Stimulated activated CD8-positive, alpha-beta memory T cell treated with anti-CD3 and anti-CD28 coated beads, Interleukin-4, amount 100 ng/mL, for 1 hour (primary cell): ENCODE measurements at places on chromosomes 4 and X.

DNA sequence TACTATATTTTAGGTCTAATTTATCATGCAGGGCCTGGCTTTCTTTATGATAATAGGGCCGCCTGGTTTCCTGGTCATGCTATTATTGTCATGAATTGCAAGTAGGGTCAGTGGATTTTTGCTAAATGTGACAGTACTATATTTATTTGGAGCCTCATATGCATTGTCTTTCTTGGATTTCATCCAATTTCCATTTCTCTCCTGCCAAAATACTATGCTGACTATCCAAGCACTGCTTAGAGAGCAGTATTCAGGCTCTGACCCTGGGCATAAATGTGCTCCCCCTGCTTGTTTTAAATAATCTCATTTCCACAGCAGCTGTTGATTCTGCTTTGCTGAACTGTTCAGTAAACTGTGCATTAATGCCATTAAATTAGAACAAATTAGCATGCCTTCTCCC is 269.3 kb downstream of the GPM6A start:
- DNase-seq, result no peak

DNA sequence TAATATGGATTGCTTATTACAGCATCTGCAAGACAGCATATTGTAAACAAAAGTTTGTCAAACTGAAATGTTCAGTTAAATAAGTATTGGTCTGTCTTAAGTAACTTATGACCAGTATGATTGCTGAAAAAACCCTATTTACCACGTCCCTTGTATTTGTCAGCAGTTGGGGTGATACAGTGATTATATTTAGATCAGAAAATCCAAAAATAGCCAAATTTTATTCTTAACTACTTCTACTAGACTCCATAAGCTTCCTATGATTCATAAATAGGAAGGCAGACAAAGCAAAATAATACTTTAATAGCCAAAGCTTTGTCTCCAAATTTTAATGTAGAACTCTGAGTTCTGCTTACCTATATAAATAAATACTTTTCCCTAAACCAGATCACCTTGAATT is 45.3 kb downstream of the TBCK start:
- no peak for DNase-seq

DNA sequence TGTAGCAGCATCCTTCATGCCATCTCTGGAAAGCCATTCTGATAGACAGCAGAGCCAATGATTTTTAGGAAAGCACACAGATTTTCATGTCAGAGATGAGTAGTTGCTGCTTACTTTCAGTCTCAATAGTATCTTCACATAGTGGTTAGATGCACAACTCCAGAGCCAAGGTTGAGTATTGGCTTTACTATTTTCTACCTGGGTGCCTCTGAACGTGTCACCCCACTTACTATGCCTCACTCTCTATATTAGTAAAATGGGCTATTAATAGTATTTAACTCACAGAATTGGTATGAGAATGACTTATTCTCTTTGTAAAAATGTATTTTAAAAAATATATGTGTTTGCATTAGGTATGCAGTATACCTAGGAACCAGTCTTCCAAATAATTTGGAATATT is 108.8 kb upstream of the STIM2 start:
- DNase-seq, result no peak

- DNase-seq, result peak; percentile 38
Observed at GRCh38 chr4:38132107-38132673, 172.0 kb downstream of the PTTG2 start.

DNA sequence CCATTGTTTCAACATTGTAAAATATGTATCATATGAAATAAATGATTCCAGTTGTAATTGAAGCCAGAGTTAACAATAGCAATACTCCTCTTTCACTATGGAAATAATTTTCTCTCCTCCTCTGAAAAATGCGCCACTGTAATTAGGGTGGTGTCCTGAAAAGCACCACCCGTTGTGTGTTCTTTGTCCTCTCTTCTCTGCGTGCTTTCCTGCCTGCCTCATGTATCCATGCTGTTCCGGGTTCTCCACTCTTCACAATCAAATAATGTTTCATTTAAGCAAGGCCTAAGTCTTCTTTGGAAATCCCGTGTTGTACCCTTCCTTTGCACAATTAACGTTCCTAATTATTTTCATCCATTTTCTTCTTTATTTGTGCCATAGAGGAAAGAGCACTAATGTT is 293.3 kb downstream of the ADGRL3 start:
- no peak for DNase-seq

DNA sequence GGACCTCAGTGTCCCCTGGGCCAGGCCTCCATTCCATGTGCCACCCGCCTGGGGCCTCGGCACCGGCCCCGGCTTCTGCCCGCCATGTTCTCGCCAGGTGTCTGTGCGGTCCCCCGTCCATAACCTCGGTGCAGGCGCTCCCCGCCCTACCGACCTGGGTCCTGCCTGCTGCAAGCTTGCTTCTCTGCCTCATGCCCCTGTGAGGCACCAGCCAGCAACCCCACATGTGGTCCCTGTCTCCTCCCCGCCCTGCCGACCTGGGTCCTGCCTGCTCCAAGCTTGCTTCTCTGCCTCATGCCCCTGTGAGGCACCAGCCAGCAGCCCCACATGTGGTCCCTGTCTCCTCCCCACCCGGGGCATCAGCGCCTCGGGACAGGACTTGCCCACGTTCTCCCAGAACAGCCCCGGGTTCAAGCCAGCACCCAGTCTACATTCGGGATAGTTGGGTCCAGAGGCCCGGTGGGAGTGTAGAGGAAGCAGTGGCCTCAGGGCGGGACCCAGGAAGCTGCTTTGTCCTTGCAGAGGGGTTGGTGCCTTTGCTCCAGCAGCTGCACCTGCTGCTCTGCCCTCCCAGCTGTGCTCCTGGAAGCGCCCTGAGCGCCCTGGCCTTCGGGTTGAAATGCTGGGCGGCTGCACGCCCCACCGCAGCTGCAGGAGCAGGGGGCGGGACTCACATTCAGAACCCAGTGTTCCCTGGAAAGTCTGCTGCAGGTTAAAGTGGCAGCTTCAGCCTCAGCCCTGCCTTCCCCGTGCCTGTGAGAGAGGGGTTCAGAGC is 20.1 kb upstream of the UVSSA start:
- DNase-seq, result no peak

- DNase-seq, result no peak
Observed at GRCh38 chrX:39782276-39782675, 315.5 kb downstream of the BCOR start.

GRCh38 chr4:82624819-82625218 is 63.0 kb upstream of the TMEM150C start:
- DNase-seq, result no peak

GRCh38 chrX:97109730-97110129 is 226.0 kb downstream of the RPA4 start:
- DNase-seq, result no peak

DNA sequence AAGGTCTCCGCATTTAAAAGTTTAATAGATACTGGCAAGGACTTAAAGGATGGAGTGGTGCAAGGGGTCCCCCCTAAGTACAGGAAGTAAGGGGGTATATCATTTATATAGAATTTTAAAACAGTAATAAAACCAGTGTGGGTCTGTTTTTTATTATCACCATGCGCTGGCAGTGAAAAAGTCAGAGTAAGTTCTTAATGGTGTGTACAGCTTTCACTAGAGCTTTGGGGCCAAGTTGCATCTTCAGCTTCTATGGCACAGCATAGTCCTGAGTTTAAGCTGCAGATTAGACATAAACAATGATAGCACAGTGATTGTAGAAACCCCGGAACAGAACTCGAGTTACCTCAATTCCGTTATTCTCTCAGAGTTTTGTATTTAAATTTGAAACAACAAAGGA is 27.6 kb downstream of the RHOH start:
- DNase-seq, result no peak

GRCh38 chr4:122827258-122827878 is 737 bp downstream of the FGF2 start:
- no peak for DNase-seq

GRCh38 chrX:27619459-27619858 is 29.3 kb downstream of the DCAF8L2 start:
- no peak for DNase-seq

DNA sequence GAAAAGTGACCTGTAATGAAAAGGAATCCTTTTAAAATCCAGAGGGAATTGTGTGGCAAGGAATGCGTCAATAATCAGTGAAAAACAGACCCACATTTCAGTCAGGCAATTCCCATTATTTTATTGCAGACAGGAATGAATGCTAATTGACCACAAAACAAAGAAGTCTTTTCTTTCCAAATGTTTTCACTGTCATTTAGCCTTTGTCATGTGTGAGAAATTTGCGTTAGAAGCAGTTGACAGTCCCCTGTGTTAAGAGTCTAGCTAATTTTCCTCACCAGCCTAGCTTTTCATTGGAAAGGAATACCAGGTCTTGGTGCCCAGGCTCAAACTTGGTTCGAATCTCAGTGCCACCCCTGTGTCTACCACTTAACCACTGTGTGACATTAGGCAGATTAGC is 83.4 kb downstream of the KIT start:
- DNase-seq, result no peak

- no peak for DNase-seq
Observed at GRCh38 chr4:168483811-168484210, 3.5 kb upstream of the DDX60L start.

DNA sequence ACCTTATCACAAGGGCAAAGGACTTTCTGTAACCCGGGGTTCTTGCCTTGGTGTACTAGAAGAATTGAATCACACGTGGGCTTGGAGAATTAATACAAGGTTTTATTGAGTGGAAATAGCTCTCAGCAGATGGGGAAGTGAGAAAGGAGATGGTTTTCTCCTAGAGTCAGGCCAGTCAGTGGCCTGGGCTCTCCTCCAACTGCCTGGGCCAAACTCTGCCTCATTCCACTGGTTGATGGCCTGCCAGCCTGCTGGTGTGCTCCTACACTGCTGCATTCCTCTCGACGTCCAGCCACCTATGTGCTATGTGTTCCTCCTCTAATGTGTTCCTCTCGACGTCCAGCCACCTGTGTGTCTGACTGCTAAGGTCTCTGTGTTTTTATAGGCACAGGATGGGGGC is 35.3 kb upstream of the SPIN2A start:
- no peak for DNase-seq

DNA sequence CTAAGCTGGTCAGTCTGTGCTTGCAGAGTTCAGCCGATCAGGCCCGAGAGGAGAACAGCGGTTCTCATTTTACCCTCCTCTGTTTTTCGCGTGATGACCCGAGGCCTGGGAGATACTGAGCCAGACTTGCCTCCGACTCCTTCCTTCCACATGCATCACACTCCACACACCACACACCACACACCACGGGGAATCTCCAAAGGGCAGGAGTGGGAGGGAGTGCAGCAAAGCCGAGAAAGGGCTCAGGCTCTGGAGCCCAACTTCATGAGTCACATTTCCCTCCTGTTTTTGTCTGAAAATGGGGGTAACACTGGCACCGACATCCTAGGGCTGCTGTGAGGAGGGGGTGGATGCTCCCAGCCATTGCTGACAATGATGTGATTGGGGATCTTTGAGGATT is 38.9 kb downstream of the TKTL1 start:
- no peak for DNase-seq

- DNase-seq, result no peak
Observed at GRCh38 chr4:119204916-119205315, 7.6 kb upstream of the USP53 start.

- DNase-seq, result no peak
Observed at GRCh38 chr4:109947918-109948317, 35.2 kb downstream of the EGF start.

DNA sequence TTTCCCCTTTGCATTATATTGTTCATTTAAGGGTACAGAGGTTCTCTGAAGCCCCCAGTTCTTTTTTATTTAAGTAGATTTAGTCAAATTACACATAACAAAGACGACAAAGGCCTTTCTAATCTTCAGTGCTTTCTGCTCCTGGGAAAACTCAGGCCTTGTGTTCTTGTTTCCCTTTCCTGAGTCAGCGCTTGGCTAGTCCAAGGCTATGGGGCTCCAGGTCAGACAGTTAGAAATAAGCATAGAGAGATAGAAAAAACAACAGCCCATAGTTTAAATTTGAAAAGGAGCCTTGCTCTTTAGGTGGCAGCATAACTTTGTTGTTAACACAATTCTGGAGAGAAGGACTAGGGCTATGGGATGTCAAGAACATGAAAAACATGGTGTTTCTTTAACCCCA is 97.3 kb downstream of the PPP1R2C start:
- no peak for DNase-seq

- DNase-seq, result no peak
Observed at GRCh38 chr4:149465955-149466354, 349.7 kb downstream of the IQCM start.

- no peak for DNase-seq
Observed at GRCh38 chr4:168509786-168510185, 12.9 kb downstream of the PALLD start.

DNA sequence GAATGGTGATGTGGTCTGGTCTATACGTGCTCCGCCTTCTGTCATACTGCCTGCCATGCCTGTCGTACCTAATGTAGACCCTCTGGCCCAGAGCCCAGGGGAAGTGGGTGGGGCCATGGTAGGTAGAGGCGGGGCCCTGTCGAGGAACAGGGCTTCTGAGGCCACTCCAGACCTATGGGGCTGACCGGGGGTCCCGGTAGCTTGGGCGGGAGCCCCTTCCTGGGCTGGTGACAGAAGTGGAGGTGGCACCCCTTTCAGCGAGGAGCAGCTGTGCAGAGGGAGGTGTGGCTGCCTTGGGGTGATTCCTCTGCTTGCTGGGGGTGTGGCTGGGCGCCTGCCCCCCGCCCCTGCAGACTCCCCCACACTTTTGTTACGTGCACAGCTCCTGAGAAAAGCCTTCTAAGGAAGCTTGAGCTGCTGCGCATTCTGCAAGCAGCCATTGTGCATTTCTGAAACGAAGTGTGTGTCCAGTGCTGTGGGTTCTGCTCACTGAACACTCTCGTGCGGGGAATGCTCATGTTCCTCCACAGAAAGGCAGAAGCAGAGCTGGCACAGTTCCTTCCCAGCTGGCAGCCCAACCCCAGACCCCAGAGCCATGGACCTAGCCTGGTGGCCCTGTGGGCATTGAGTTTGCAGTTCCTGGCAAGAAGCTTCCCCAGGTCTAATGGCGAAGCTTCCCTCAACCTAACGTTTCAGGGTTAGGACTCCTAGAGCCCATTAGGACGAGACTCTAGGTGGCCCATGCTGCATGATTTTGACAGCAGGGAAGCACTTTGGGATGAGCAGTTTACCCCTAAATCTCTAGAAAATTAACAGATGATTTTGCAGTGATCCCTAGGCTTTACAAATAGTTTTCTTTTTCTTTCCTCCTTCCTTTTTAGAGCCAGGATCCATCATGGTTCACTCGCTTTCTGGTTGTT is 72.7 kb upstream of the HGFAC start:
- DNase-seq, result no peak

DNA sequence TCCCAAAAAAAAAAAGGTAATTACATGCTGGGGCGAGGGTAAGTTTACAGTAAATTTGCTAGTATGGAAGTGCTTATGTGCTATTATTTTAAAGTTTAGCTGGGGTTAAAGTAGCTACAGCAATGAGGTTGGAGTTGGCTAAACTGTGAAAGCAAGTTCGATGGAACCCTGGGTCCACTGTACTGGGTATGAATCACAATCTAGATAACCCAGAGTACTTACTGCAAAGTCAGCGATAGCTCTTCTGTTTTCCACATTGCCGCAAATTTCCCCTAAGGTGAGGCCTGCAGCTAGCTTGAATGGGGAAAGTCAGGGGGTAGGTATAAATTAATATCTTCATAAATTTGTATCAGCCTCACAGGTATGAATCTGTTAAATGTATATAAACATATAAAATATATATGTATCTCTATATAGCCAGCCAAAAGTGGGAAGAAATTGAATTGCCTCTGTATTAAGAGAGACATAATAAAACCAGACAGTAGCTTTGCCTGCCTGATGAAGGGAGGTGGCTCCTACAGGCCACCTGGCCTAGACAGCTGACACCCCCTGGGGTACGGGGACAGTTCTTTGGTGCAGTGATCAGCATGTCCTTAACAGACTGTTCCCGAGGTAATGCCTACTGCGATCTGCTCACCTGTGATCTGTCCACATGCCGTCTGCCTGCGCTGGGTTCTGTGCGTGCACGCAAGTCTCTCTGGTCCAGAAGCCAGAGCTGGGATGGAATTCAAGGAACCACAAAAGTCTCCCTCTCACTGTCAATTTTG is 30.6 kb downstream of the CLRN2 start:
- no peak for DNase-seq
